ENCODE measurements at places on chromosomes 5 and 9.

DNA sequence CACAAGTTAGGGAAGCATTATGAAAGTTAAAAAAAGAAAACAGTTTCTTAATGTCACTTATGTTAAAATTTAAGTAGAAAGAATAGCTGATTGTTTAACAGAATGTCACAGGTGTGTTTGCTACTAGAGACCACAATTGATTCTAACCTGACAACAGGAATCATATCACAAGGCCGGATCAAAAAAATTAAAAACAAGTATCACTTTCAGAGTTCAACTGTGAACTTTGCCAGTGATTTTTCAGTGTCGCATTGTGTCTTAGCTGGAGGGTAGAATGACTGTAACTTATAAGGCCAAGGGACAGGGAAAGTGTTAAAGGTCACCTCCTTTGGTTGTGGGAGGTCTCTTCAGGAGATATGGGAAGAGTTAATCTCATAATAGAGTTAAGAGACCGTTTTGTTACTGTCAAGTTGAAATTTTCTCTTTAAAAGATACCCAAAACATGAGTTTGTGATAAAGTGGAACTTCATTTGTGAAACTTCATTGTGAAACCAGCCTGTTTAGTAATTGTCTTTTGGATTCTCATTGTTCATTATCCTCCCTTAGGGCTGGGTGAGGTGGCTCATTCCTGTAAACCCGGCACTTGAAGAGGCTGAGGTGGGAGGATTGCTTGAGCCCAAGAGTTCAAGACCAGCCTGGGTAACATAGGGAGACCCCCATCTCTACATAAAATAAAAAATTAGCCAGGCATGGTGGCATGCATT is 40.9 kb downstream of the CPEB4 start:
- no peak for DNase-seq

DNA sequence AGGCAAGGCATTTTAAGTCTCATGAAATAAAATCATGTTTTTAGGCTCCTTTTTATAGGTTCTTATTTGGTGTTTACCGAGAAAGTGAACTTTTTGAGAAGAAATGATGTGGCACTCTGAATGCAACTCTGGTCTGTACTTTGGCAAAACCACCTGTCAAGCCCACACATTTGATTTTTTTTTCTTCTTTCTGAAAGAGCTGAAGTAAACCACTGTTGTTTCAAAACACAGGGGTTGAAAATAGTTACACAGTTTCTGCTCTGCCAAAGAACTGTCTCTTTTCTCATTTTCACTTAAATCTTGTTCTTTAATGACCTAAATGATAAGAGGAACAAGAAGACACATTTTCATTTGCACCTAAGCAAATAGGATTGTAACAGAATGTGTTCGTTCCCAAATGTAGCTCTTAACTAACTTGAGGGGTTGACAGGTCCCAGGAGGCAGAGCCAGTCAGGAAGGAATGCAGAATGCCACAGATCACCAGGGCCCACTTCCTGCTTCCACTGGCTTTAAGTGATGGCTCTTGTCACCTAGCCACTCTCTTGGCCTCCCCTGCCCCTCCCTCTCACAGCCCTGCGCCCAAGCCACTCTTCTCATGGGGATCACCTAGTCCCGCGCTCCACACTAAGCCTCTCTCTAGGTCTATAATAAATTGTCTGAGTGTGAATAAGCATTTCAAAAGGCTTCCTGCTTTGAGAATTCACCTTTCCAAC is 47.3 kb downstream of the MED27 start:
- peak; percentile 94 for DNase-seq

DNA sequence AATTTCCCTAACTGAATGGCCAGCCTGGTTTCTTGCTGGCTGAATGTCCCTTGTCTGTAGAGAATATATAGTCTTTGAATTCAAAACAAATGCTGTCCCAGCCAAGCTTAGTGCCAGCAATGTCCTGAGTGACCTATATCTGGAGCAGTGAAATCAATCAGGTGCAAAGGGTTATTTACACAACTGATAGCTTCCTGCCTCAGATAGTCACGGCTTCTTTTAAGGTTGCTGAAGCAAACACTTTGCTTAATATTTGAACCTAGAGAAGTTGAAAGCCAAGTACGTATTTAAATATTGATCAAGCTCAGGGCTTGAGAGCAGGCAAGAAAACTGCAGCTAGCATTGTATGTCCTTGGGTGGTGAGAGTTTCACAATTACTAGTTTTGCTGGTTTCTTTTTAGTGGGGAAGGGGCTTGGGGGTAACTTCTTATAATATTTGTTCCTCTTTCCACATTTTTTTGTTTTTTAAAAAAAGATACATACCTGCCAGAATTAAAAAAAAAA is 2.0 kb upstream of the ARHGEF28 start:
- no peak for DNase-seq

DNA sequence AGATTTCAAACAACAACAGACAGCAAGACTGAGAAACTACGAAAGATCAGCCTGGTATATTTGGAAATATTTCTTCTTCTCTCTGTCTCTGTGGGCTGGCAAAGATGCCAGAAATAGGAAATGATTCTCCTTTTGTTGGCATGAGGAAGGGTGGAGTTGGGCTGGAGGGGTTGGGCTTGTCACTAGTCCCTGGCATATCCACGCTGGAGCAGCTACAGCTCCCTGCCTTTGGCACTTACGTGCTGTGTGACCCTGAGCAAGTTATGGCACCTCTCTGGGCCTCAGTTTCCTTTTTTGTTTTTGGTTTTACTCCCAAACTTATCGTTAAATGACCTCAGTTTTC is 354 bp upstream of the KCNMB1 start:
- no peak for DNase-seq

GRCh38 chr9:131693651-131694597 is 46.0 kb downstream of the RAPGEF1 start:
- DNase-seq = no peak

DNA sequence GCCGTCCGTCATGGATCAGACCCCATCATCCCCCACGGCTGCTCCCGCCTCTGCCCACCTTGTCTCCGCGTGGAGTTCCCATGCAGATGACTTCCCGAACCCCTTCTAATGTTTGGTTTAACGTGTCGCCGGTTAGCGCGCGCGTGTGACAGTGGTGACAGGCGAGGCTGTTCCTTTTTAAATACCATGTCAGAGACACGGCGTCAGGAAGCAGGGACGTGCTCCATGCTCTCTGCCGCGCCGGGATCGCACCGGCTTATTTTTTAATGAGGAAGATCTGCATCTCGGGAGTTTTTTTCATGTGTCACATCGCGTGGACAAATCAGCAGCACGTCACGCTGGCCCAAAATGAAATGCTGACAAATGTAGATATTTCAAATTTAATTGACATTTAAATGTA is 35.9 kb downstream of the CRB2 start:
- no peak for DNase-seq

DNA sequence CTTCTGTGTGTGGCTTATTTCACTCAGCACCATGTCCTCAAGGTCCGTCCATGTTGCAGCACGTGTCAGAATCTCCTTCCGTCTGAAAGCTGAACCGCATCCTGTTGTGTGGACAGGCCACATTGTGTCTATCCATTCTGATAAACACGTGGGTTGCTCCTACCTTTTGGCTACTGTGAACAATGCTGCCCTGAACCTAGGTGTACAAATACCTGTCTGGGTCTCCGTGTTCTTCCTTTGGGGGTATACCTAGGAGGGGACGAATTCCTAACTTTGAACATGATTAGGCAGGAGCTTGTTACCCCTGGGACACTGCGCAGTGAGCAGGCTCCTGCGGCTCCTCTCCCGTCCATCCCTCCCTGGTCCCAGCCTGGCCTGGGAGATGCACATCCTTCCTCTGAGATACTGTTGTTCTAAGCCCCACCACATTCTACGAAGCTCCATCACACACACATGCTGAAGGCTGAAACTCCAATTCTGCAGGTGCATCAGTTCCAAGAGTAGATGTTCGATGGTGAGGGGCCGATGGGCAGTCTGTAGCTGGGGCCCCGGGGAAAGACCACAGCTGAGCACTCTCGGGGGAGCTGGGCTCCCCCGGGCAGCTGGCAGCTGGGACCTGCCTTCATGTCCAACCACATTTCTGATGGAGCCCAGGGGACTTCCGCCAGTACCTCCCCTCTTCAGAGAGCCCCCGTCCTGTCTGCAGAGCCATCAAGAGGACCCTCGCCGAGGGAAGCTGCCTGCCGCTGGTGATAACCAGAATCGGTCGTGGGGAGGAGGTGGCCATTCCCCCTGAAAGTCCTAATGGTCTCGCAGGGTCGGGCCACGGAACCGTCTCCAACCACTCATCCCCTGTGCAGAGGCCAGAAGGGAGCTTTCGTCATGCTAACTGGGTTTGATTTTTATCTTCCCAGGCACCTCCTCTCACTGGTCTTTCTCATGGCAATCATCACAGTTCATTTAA is 120.9 kb downstream of the COL23A1 start:
- DNase-seq = no peak

- no peak for DNase-seq
Measured at GRCh38 chr9:91285729-91286353, 75.9 kb downstream of the AUH start.

DNA sequence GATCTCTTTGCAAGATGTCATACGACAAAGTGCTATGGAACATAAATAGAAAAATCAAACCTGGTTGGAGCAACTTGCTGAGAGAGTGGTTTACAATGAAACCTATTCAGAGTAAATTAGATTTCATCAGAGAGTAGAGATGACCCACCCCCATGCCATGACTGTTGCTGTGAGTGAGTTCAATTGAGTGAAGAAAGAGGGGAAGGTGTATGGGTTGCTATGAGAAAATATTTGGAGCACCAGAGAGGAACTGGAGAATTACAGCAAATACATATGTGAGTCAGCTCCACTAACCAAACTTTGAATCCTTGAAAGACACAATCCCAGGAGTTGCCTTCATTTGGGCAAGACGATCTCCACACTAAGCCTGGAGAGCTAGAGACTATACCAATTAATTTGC is 217.2 kb downstream of the RFX3 start:
- DNase-seq = no peak

DNA sequence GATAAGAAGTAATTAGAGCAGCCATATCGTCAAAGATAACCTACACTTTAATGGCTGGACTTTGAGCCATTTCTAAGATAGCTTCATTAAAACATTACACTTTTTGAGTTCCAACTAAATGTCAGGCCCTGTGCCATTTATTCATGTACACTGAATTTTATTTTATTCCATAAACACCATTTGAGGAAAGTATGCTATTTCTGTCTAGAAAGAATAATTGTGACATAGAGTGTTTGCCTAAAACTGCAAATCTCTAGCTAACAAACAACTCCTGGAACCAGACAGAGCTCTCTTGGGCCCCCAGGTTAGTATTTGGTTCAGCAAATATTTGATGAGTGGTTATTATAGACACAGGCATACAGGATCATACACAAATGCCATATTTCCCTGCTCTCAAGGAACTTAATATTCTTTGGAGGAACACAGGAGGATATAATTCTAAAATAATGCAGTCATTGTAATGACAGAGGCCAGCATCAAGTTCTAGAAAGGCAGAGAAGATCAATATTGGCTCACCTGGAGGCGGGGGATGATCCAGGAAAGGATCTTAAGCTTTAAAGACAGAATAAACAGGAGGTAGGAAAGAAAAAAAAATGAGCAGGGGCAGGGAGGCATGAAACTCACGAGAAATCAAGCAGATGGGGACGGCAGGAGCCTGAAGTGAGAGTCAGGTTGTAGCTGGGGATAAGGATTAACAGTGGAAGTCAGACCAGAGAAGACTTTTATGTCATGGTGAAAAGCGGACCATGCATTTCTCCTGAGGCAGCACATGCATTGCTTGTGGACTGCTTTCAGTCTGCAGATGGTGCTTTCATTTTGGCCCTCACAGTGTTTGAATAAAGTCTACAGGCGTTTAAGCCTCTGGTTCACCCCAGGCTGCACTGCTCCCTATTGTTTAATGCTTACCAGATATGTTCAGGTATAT is 127.7 kb downstream of the GCNT1 start:
- peak; percentile 81 for DNase-seq

GRCh38 chr9:74391816-74392215 is 105.3 kb upstream of the RORB start:
- DNase-seq = no peak

DNA sequence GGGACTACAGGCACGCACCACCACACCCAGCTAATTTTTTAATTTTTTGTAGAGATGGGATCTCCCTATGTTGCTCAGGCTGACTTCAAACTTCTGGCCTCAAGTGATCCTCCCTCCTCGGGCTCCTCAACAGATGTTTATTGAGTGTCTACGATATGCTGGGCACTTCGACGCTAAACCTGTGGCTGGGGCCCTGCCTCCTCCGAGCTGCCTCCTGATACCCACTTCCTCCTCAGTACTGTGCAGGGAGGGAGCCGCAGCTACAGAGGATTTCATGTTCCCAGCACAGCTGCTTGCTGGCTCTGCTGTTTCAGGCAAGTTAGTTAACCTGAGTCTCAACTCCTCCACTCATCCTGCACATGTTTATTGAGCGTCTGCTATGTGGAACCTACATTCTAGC is 9.6 kb downstream of the AIF1L start:
- DNase-seq = no peak

- DNase-seq = peak; percentile 42
Measured at GRCh38 chr5:79536193-79536906, 22.4 kb upstream of the HOMER1 start.

All from WERI-Rb-1 (cell line).